ENCODE measurements at places on chromosomes 1 and 21.

DNA sequence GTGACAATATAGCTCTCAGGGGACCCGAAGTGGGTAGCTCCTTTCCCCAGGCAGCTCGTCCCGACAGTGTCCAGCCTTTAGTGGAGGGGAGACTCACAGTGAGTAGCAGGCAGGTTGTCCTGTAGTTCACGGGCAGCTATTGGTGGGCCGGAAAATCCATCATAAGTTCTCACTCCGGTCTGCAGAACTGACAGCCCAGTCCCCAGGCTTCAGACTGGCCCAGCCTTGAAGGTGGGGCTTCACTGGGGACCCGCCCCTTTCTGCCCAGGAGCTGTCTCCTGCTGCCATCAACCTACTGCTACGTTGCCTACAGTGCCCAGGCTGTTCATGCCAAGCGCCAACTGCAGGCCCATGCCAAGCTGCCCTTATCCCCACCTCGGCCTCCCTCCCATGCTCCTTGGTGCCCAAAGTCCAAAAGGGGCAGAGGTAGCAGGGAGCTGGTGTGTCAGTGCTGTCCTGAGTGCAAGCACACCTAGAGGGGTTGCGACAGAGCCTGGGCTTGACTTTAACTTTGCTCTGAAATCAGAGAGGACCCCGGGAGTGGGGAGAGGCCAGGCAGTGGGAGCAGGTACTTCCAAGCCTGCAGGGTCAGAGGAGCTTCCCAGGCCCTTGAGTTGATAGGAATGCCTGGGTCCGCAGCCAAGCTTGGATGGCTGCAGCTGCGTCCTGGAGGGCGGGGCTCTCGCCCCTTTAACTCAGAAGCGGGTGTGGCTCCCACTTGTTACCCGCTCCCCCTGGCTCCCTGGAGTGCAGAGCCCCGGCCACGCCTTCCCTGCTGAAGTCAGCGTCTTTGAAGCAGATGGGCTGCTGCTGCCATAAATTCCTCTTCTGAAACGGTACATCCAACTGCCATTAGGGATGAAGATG is 1144.3 kb upstream of the NCAM2 start:
- DNase-seq, result no peak

GRCh38 chr1:197786280-197786679 is 11.0 kb upstream of the DENND1B start:
- DNase-seq, result no peak

GRCh38 chr1:76080552-76081079 is 6.1 kb downstream of the ST6GALNAC3 start:
- no peak for DNase-seq

DNA sequence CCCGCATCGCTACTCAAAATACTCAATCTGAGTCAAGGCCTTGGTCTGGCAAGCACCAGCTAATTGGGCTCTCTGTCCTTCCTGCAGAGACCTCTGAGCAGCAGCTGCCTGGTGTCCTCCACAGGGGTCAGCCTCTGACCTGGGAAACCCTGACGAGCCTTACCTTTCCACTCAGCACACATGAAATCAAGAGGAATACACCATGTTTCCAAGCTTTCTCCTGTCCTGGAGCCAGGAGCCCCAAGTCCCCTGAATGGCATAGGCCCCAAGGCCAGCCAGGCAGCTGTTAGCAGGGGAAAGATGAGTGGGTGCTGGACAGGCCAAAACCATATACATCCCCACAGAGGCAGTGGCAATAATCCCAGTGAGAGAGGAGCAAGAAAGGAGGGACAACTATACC is 27.2 kb upstream of the TSPEAR start:
- DNase-seq, result no peak

GRCh38 chr1:228155596-228156514 is 6.1 kb downstream of the GJC2 start:
- no peak for DNase-seq

DNA sequence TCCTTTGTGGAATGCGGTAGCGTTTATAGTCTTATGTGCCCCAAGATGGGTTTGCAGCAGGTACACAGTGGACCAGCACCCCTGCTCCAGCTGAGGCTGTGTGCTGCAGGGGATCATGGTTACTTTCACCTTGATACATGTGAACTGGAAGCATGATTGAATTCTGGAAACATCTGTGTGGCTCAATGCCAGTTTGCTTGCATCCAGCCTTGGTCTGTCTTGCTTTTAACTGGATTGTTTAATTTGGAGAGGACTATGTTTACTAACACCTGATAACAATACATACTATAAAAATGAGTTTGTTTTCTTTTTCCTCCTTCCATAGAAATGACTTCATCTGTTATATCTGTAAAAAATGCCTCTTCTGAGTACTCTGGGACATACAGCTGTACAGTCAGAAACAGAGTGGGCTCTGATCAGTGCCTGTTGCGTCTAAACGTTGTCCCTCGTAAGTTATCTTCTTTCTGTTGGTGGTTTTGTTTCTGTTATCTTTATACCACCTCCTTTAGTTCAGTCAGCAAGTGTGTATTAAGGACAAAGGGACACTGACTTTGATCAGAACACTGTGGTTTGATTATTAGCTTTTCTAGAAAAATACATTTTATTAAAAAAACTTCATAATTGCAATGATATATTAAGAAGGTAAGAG is 47.7 kb downstream of the CXADR start:
- DNase-seq, result no peak

DNA sequence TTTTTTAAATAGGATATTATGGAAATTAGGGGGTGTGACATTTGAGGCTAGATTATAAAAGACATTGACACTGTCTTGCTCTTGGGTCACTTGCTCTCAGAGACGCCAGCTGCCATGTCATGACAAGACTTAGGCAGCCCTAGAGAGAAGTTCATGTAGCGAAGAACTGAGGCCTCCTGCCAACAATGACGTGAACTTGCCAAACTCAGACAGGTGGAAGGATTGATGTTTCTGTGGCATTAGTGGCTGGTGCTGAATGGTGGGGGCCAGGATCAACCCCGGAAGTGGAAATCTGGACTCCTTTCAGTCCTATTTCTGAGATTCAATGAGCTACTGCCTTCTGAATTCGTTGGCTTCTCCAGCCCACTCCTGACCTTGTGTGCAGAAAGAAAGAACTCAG is 14.7 kb downstream of the NCF2 start:
- no peak for DNase-seq

DNA sequence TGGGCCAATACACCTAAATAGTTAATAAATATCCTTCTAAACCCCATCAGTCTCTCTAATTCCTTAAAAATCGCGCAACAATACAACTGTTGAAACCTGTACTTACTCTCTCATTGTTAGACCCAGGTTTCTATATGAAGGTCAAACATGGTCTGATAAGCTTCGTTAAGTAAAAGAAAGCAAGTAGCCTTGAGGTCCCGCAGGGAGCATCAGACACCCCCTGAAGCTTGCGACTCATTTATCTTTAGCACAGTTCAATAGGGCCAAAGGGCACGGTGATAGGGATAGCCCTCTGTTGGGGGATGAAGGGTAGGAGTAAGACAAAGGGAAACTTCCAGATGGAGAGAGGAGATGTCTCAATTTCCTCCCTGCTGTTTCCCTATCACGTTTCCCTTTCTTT is 27.3 kb upstream of the THEM4 start:
- no peak for DNase-seq

DNA sequence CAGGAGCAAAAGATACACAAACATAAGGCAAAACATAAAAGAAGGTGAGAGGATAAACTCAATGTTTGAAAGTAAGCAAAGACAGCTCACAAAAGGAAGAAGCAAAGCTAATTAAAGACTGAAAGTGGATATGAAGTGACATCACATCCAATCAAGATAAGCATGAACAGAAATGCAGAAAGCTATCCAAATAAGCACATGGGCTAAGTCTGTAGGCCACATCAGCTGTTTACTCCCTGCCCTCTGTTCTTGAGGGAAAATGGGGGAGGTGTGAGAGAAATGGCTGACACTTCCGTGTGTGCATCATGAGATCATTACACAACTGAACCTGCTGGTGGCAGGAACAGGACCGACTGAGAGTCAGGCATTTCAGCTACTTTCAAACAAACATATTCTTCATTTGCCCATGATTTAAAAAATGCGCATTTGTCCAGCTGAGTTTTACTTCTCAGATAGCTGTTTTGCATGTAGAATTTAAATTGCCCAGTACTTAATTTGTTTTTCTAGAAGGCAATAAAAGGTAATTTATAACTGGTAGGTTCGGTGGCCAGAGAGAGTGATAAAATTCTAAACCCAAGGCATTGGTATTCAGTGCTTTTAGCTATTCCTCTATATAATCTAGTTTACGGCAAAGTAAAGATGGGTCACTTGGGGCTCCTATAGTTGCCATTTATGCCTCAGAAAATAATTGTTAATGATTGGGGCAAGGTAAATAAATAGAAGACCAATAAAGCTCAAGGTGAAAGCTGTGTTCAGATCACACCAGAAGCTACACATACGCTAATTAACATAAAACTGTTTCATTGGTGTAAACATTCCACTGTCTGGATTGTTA is 27.2 kb upstream of the MAN1A2 start:
- no peak for DNase-seq

GRCh38 chr1:35945327-35945726 is 14.4 kb downstream of the AGO3 start:
- no peak for DNase-seq

DNA sequence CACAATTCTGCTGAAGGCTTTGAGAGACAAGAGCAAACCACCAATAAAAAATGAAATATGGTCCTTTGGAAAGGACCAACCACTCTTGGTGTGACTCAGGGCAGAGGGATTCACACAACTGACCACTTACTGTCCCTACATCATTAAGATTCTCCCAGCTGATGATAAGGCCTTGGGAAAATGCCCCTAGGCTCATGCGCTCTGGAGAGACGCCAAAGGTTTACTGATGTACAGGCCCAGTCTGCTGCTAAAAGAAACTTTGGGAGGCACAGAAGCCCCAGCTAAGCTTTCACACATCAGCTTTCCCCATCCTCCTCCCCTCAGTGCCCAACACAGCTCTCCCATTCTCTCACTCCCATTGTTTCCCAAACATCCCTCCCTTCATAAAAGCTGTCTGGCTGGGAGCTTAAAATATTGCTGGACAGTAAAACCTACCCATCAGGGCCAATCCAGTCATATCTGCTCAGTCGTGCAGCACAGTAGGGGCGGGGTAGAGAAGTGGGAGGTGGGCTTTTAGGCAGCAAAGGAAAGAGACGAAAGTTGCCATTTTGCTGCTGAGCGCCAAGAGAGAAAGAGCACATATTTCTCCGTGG is at the start of gene GJA8:
GJA8 (plus strand) TSS at position 543 of the 593 bp plus-strand sequence. CDS start 5,161 bp downstream, outside the sequence.
- no peak for DNase-seq

GRCh38 chr1:184324972-184325371 is 61.9 kb upstream of the C1orf21 start:
- DNase-seq, result no peak

- no peak for DNase-seq
Observed at GRCh38 chr1:210364479-210364878, 35.8 kb downstream of the HHAT start.

- DNase-seq, result no peak
Observed at GRCh38 chr21:42171091-42172053, 47.6 kb upstream of the ABCG1 start.

DNA sequence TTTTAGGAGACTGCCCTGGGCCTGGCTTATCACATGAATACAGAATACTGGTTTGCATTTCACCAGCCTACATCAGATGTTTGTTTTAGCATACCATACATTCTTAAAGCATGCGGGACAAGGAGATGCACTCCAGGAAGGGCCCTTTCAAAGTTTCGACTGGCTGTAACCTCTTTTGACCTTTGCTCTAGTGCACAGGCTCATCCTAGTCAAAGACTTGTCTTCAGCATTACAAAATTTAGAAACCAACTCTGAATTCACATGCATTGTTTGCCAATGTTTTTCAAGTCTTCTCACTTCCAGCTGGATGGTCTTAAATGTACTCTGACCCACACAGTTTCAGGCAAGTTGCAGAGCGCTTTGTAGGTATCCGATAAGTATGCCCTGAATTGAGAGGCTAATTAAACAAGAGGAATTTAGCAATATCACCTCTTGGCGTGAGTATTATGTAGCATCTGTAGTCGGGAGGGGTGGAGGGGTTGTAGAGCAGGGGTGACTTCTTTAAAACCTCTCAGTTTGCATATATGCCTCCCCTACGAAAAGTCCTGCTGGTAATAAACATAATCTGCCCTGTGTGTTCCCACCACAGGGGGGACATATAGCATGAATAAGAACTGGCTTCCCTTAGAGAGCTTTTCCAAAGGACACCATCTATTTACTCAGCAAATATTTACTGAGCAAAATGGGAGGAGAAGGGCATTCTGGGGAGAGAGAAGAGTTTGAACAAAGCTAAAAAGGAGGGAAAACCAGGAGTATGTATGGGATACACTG is 24.4 kb upstream of the AHCYL1 start:
- no peak for DNase-seq

DNA sequence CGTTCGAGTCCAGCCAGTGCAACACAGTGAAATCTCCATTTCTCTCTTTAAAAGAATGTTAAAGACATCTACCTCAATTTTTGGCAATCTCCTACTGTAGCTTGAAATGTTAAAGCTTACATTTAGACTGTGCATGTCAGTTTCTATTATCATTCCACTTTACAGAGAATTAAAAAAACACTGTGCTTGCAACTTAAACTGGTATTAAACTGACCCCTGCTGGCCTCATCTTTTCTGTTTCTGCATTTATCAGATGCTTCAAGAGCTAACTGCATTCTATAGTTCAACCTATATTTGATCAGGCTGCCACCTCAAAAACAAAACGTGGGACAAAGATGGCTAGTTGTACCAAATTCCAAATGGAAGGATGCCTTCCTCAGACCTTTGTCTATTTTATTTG is 226.5 kb downstream of the SMYD3 start:
- DNase-seq, result no peak

DNA sequence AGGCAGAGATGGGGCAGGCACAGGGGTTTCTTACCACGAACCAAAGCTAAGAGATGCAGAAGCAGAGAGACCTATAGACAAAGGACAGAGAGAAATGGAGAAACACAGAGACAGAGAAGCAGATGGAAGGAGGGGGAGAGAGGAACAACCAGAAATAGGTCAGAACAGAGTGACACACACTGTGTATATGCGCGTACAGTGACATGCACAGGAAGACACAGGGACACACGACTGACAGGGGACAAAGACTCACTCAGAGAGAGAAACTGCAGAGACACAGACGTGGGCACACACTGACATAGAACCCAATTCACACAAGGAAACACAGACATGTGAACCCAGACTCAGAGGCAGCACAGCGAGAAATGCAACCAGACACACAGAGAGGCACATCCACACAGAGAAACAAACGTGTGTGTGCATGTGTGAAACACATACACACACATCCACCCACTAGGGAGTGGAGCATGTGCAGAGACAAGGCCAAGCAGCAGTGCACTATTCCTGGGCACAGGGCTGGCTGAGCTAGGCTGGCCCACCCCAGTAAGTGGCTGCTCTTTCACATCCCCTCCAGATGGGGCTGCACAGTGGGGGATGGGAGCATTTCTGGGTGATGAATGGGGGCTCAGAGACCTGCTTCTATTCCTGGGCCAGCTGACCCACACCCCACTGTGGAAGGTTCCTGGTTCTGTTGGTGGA is 123.4 kb upstream of the CSF3R start:
- DNase-seq, result no peak

DNA sequence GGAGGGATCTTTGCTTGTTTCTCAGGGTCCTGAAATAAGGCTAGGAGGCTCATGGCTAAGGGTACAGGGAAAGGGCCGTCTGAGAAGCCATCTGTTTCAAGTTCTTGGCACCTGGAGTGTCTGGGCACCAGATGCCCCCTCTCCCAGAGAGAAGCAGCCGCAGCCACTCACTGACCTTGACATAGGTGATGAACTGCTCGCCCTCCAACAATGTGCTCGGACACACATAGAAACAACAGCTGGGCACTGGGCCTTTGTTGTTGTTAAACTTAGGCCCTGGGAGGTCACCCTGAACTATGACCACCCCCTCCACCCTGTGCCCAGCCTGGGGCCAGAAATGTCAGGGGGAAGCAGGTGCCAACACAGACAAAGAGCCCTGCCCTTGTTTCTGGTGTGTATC is 9.2 kb upstream of the TNNI1 start:
- no peak for DNase-seq

GRCh38 chr21:15159382-15160020 is 94.7 kb upstream of the NRIP1 start:
- no peak for DNase-seq
